ELR (cell line): ENCODE measurements at places on chromosomes 4 and X.

DNA sequence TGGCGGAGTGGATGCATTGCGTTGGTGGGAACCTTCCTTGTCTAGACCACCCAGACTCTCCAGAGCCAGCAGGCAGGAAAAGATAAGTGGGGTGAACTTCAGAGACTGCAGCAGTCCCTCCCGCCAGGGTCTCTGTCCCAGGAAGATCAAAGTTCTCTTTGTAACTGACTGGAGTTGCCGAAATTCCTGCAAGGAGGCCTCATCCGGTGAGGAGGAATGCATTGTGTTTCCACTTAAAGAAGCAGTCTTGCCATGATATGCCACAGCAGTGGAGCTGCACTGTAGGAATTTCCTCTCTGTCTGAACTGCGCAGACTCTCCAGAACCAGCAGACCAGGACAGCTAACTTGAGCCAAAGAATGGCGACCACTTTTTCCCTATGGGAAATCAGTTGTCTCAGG, 1190.4 kb downstream of the TECRL start:
- no peak for DNase-seq

DNA sequence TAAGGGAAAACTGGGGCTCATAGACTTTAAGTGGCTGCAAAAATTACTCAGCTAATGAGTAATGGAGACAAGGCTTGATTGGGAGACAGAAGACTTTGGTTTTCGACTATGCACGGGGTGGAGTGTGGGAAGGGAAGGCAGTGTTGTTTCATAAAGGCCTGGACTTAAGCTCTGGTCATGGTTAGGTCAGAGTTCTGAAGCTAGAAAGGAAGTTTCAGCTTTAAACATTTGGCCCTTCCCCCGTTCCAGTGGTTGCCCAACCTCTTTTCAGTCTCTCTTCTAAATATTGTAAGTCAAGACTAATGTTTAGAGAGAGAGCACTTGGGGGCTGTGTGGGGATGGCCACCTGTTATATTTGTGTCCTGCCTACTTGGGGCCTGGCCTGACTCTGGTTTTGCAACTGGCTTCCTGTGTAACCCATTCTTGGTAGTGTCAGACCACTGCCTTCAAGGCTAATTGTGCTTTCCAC, 21.0 kb downstream of the MSN start:
- DNase-seq, result peak; percentile 66

DNA sequence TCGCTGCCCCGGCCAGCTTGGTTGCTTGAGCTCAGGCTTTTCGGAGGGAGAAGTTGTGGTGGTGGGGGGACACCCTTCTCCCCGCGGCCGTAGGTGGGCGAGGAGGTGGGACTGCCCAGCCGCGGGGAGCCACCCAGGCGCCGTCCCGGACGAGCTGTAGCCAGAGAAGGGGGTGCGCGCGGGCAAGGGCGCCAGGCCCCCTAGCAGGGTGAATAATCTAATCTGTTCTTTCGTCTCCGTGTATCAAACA, 3.1 kb downstream of the MID1IP1 start:
- no peak for DNase-seq

GRCh38 chrX:2325076-2325784, 175.5 kb downstream of the DHRSX start:
- DNase-seq, result no peak

DNA sequence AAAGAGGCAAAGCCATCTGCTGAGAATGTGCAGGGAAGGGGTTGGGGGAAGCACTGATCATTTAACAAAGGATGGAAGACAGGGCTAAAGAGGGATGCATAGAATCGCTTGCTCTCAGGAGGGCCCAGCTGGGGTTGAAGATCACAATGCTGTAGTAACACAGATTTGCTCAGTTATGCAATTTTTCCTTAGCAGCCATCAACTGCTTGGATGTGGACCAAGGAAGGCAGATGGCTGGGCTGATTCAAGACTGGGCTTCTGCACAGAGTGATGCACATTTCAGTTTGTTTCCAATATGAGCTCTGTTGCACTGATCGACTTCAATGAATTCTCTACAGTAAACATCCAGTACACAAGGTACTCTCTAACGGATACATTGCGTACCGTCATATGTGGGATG, 127.8 kb upstream of the TBL1X start:
- DNase-seq, result no peak

DNA sequence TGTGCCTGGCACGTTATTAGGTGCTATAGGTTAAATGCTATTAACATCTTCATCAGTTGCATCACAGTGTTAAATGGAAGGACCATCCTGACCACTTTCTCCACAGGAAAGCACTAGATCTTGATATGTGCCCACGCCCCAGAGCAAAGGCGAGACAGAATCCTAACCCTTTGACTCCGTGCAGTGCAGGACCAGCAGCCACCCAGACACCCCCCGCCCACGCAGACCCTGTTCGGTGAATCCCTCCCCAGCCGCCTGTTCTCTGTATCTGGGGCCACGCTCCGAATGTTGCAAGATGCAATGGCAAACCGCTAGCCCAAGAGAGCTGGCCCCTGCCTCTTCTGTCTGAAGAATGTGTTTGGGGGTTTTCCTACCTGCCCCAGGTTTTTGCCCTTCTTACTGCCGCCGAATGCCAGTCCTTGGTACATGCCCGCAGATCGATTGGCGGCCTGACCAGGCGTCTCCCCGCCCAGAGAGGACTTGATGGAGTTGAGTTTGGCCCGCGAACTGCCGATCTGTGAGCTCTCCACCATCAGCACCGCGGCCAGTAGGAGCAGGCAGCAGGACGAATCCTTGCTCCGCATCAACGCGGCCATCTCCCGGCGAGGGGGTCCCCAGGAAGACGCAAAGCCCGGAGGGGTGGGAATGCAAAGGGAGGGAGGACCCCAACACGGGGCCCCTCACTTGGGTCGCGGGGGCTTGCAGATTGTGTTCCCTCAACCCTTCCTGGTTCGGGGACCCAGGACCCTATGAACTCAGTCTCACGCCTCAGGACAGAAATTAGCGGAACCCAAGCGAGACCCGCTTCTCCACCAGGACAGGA, 906 bp downstream of the DKK2 start:
- peak; percentile 48 for DNase-seq

DNA sequence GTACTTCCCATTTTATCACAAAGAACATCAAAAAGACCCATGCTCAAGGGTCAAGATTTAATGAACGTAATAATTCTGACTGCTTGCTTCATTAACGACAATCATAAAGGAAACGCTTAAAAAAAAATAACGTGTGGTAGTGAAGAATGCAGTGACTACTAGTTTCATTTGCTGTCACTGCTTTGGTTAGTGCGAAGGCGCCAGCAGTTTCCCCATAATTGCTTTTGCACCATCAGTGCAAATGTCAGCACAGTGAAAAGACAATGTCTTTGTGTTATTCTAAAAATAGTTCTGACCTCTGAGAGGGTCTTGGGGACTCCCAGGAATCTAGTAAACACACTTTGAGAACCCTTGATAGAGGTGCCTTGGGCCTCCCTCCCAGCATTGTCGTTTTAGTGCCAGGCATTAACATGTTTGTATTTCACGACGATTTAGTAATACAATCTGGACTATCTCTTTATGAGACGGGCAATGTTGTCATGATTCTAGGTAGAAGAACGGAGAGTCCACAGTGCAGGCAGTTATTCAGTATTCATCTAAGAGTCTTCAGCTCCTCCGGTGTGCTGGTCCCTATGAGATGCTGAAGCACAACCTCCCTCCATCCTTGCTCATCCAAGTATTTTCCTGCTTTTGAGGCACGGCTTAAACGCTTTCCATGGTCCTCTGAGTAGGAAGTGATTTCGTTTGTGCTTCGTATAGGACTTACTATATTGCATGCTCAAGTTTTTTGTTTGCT, 71.0 kb downstream of the AFF1 start:
- DNase-seq, result no peak

- no peak for DNase-seq
Observed at GRCh38 chr4:152499344-152499743, 36.5 kb downstream of the FBXW7 start.

GRCh38 chr4:136136601-136137000, 1395.7 kb downstream of the PCDH18 start:
- no peak for DNase-seq

DNA sequence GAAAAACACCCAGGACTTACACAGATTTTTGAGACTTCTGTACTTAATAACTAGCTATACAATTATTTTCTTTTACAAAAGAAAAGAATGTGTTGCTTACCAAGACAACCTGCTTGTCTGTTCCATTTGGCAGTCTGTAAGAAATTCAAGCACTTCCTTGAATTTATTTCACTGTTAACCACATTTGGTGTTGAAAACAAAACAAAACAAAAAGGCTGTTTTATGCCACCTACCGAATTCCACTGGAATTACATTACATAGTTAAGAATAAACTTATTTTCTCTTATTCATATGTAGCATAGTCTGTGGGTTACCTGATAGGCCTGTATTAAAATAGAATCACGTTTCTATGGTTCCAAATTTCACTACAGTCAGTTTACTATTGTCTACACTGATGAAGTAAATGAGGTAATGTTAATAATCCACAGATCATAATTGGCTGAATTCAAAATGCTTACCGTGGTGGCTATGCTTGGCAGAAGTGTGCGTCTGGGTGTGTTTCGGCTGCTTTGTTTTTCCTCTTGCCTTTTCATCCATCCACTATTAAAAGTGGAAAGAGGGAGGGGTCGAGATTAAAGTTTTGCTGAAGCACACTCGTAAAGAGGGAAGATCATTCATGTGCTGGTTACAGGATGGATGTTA, at the start of gene TLR1:
TSS of gene TLR1 (minus strand) at position 138 of the 642 bp plus-strand sequence. CDS start 5,960 bp downstream, outside the sequence.
- peak; percentile 58 for DNase-seq

- DNase-seq, result no peak
Observed at GRCh38 chr4:14218641-14219040, 591.1 kb upstream of the BOD1L1 start.

DNA sequence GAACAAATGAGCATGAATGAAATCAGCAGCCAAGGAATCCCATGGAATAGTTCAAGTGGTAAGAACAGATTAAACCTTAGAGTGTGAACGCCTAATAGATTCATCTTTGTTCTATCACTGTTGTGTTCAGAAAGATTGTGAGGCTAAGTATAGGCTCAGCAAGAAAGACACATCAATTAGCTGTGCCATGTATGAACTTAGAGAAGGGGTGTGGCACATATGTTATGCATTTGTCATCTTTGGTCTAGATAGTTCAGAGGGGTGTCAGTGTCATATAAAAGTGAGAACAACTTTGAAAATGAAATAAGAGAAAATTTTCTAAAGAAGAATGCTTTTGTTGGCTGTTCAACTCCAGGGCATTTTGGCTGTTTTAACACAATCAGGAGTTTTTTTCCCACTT, 9.4 kb downstream of the DAPP1 start:
- DNase-seq, result no peak

DNA sequence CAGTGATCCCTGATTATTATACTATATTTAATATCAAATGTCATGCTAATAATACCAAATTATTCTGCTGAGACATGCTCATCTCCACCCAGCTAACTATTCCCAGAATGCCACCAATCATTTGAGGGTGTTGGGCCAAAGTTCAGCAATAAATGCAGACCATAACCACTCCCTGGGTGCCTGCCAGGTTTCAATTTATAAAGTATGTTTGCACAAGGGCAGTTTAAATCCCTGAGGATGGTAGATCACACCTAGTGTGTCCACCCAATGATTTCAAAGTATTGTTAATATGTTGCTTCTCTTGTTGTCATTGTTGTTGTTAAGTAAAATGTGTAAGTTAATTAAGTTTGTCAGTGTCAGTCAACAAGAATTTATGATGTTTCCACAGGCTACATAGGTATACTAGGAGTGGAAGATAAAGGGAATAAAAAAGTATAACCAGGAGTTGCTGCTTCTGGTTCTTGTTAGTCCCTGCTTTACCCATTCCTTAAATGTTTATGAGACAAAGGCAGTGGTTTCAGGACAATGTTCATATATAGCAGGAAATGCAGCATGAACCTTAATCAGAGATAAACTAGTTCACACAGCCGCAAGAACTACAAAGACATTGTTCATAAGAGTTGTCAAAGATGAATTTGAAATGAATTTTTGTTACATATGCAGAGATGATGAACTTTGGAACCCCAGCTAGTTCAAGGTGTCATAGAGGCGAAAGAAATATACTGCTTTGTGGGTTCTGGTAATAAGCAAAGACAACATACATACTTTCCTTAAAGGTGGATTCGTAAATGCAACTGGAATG, 25.5 kb downstream of the HPGD start:
- no peak for DNase-seq

- DNase-seq, result no peak
Observed at GRCh38 chr4:5883916-5884315, 9.0 kb downstream of the CRMP1 start.

DNA sequence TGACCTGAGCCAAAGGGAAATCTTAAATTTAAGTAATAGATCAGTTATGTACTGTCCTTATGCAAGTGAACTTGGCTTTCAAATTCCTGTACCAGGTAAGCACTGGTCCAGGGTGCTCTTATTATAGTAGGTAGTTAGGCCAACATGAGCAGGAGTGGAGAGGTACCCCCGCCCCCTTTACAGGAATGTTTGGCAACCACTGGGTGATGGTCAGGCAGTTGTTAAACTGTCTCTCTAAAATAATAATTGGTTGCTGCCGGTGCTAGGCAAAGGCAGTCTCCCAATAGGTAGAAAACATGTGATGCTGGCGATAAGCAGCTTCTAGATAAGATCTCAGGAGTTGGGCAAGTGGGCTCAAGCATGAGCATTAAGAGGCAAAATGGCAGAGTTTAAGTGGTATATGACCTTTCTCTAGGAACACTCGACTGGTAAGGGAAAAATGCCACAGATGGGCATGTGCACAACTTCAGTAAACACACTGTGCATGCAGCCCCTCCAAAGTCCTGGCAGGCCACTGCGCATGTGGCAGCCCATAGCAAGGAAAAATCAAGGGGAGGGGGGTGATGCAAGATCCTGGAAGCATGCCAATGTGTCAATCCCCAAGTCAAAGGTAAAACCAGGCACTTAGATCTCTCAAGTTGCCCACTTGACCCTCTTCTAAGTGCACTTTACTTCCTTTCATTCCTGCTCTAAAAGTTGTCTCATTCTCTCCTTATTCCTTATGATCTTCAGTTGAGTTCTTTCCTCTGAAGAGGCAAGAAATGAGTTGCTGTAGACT, 1239.7 kb downstream of the C4orf33 start:
- no peak for DNase-seq

DNA sequence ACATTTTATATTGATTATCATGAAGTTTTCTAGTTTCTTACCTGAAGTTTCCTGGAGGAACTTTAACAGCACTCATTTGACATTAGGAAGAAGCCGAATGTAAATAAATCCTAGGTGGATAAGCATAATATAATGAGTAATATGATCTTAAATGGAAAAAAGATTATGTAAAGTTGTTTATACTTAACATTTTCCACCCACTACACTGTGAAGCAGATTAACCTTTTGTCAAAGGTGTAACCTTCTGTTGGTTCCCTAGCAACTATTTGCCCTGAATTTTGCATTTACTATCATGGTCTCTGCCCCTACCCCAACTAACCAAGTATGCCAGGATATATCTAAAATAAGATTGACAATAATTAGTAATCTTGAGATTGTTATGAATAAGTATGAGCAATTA, at the start of gene UGT2A1:
TSS of gene UGT2A1 (minus strand) at position 101 of the 400 bp plus-strand sequence. CDS start 5,603 bp downstream, outside the sequence.
- no peak for DNase-seq

DNA sequence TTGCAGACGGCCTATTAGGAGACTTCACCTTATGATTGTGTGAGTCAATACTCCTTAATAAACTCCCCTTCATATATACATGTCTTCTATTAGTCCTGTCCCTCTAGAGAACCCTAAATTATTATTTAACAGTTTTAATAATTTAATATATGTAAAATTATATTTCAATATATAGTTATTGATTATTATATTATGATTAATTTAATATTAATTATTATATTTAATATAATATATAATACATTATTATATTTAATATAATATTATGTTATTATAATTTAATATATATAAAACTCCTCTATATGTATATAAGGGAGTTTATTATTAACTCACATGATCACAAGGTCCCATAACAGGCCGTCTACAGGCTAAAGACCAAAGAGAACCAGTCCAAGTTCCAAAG, 533.2 kb downstream of the ARAP2 start:
- no peak for DNase-seq
